ENCODE measurements at places on chromosomes 7 and 10.

GRCh38 chr7:158160199-158160598 lies 427.4 kb downstream of the PTPRN2 start:
- DNase-seq, result no peak

DNA sequence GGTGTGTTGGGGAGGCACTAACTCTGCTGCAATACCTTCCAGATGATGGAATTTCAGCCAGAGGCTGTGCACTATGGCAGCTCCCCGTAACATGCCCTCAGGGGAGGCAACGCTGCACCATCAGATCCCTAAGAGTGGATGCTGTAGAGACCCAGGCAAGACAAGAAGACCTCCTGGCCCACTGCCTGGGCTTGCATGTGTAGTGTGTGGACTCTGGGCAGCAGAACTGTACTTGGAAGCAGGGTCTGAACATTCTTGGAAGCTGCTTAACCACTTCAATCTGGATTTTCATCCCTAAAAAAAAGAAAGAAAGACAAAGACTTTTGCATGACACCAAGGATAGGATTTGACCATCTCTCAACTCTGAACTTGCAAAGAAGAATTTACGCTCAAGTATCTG lies 297.5 kb upstream of the NRP1 start:
- no peak for DNase-seq

DNA sequence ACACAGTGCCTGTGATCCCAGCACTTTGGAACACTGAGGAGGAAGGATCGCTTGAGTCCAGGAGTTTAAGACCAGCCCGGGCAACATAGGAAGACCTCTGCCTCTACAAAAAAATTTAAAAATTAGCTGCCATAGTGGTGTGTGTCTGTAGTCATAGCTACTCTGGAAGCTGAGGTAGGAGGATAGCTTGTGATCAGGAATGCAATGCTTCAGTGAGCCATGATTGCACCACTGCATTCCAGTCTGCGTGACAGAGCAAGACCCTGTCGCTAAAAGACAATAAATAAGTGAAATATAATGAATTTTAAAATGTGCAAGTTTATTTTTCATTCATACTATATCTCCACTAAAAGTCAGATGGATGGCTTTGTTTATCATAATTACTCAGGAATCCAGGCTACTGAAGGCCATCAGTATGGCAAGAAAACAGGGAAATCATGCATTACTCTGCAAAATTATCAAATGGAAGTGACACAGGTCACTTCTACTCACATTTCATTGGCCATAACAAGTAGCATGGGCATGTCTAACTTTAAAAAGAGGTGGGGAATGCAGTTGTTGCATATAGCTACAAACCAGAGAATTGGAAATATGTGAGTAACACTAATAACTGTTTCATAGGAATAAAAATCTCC lies 32.9 kb upstream of the FAM3C start:
- DNase-seq, result no peak

DNA sequence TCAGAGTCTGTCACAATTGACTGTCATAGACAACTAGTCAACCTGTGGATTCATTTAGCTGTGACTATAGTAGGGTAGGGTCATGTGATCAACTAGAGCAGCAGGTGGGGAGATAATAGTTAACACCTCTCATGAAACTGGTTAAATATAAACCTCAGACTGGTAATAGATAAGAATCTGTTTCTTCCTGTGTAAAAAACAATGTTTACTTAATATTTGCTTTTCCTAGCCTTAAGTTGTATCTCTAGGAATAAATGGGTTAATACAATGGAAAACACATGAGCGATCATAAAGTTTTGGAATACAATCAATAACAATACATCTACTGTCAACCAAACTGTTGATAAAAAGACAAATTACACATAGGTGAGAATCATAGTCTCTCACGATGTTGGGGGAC lies 43.4 kb upstream of the ITGB8 start:
- DNase-seq, result no peak

GRCh38 chr7:142447762-142448161 lies 189.9 kb upstream of the PRSS58 start:
- DNase-seq, result no peak

GRCh38 chr7:28020302-28020940 lies 160.2 kb downstream of the JAZF1 start:
- no peak for DNase-seq

DNA sequence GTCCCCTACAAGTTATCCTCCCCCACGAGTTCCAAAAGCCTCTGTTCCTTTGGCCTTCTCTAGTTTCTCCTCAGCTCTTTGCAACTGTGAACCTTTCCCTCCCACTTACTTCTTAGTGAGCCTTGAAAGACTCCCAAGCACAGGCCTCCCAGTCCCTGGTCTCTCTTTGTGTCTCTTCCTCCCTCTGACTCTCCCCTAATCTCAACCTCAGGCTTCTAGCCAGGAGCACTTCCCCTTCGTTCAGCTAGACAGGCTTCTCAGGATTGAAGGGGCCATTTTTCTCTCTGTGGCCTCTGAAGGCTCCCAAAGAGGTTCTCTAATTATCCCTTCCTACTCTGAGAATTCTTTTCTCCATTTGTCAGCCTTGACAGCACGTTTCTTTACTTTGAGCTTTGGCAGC lies 50.2 kb upstream of the PHYHIPL start:
- DNase-seq, result no peak

- no peak for DNase-seq
These were observed 290.2 kb downstream of the DNAJB6 start for GRCh38 chr7:157627033-157627432.

- DNase-seq, result no peak
These were observed 362.4 kb upstream of the ZNF32 start for GRCh38 chr10:44010873-44011602.

DNA sequence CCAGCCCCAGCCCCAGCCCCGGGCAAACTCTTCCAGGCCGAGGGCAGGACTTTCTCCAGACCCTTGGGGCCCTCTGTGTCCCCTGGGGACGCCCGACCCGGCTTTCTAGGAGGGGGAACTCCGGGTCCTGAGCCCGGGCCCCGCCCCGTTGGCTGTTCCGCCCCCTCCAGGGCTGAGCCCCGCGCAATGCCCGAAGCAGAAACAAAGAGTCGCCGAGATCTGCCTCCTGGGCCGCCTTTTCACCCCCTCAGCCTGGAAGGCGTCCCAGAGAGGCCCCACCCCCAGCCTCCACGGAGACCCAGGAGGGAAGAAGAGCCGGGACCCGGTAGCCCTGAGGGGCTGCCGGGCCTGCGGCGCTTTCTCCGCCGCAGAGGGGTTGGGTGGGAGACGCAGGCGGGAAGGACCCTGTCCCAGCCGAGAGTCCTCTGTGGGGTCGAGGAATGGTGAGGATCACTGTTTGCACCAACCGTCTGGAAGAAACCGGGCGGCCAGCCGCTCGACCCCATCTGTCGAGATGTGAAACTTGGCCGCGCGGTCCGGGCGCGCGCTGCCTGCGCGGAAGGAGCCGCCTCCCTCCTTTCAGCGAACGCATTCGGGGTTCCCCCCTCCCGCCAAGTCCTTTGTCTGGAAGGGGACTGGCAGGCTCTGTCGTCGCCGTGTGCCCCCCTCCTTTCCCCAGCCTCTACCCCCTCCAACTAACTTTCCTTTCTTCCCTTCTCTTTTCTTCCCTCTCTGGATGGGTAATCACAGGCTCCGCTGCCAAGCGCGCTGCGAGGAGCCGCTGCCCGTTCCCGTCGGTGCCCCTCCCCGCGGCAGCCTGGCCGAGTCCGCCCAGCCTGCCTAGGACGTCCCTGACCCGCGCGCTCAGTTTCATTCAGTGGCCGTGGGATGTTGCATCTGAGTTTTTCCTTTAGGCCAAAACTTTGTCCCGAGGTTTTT lies 10.2 kb downstream of the EN2 start:
- DNase-seq, result no peak

DNA sequence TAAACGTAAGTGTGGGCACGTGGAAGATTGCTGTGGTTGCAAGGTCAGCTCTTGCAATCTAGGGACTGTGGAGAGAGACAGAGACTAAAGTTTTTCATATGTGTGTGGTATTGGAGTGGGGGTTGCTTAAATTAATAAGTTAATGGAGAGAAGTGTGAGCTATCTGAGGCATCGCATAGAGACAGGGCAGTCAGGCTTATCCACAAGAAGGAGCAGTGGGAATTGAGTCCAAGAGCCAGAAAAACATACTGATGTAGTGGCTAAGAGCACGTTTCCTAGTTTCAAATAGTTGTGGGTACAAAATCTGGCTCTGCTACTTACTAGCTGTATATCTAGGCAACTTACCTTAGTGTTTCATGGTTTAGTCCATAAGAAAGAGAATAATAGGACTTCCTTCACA lies 65.8 kb downstream of the SORCS3 start:
- no peak for DNase-seq

DNA sequence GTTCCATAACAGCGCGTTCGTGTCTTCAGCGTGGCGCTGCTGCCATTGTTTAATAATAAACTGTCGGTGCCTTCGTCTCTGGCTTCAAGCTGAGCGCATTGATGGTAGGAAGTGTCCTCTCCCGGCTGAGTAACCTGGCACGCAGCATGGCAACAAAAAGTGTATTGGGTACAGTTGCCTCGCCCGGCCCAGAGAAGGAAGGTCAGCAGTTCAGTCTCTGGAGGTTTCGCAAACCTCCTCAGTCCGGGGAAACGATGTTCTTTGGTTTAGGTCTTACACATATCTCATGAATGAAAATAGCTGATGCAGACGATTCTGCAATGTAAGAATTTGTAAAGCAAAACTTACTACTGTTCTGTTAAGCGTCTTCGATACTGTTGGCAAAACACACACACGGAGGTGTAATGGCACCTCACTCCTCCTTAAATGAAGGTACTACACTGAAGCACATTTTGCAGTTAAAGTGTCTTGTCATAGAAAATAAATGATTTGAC lies 739 bp upstream of the CCDC186 start:
- no peak for DNase-seq

GRCh38 chr10:51643734-51644133 lies 55.7 kb downstream of the CSTF2T start:
- no peak for DNase-seq

Data from stimulated activated CD8-positive, alpha-beta memory T cell treated with anti-CD3 and anti-CD28 coated beads, Interleukin-7, amount 100 ng/mL, for 24 hours (primary cell).